ENCODE measurements at places on chromosomes 5 and 9.

GRCh38 chr5:95530416-95530815, 24.4 kb downstream of the SKIC3 start:
- DNase-seq: no peak

GRCh38 chr9:130119519-130120298, 52.5 kb upstream of the NCS1 start:
- no peak for DNase-seq

DNA sequence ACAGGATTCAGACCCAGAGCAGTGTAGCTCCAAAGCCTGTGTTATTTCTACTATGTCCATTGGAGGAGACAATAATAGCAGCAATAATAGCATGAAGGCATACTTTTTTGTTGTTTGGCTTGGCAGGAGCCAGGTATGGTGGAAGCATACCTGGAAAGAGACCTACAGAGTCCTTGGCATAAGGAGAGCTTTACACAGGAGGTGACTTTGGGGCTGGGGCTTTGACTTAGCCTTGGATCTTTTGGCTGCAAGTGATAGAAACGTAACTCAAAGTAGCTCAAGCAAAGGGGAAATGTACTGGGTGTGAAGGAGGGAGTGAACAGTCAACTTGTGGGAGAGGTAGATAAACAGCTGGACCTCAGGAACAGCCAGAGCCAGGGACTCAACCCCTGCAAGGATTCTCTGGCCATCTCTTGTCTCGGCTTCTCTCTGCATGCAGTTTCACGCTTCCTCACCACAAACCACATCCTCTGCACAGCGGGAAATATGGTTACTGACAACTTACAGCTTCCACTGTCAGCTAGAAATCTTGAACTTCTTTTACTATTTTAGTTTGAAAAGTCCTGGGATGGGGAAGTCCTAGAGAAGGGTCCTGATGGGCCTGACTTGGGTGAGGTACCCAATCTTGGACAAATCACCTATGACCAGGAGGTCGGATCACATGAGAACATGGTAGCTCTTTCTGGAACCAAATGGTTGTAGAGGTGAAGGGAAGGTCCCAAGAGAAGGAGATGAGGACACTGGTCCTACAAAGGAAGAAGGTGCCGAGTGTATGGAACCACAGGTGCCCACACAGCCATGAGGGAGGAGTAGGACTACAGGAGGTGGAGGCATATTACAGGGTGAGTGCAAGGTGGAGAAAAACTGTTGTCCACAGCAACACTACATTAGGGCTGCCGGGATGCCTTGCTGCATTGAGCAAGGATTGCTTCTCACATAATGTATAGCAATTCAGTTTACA, 47.0 kb upstream of the TGFBR1 start:
- peak; percentile 58 for DNase-seq

GRCh38 chr9:4062966-4063365, 236.9 kb downstream of the GLIS3 start:
- no peak for DNase-seq

- DNase-seq: no peak
Observed at GRCh38 chr5:163916861-163917260, 411.4 kb downstream of the MAT2B start.

- DNase-seq: no peak
Observed at GRCh38 chr5:105865834-105866233, 1804.9 kb downstream of the EFNA5 start.

- no peak for DNase-seq
Observed at GRCh38 chr5:74916831-74917710, 50.9 kb upstream of the FAM169A start.

DNA sequence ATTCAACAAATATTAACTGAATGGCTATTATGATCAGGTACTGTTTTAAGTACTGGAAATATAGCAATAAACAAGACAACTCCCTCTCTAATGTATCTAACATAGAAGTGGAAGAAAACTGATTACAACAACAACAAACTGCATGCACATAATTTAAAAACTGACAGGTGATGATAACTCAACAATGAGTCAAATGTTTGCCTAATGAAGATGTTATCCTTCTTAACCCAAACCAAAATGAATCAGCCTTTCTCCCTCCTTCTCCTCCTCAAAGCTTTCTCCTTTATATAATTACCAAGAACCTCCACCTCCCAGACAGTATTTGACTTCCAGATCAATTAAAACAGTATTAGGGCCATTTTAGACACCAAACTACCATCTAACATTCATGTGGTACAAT, 49.3 kb downstream of the RICTOR start:
- no peak for DNase-seq

DNA sequence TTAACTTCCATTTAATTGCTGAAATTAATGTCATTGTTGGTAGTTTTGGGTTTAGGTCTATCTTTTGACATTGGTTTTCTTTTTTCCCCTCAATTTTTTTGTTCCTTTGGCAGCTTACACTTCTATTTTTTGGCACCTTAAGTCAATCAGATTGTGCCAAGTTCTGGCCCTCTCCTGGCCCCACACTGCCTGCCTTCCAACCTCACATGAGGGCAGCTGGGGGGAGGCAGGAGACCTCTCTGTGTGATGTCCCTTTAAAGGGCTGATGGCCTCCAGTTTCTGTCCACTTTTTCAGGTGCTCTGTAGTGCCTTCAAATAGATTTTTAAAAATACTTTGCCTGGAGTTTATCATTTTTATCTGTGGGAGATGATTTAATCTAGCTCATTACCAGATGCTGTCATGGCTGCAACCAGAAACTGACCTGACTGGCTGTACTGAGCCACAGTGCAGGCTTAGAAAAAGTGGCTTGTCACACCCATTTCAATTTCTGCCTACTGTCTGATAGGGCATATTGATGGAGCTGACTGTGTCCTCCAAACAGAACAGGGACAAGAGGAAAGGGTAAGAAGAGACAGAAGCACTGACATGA, 196.6 kb downstream of the FANCC start:
- DNase-seq: no peak

DNA sequence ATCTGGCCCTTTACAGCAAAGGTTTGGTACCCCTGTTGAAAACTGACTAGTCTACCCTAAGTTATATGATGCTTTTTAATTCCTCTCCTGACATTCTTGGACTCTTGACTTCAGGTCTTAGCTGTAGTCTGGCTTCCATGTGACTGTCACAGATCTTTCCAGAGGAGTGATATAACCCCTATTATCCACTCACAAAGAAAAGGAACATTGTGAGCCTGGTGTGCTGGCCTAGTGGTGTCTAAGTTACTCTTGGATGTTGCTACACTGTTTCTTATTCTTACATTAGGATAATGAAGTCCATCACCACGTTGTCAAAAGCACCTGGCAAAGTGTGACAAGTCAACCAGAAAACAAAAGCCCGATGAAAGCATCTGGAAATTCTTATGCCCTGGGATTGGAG, 49.8 kb downstream of the RAD23B start:
- no peak for DNase-seq

DNA sequence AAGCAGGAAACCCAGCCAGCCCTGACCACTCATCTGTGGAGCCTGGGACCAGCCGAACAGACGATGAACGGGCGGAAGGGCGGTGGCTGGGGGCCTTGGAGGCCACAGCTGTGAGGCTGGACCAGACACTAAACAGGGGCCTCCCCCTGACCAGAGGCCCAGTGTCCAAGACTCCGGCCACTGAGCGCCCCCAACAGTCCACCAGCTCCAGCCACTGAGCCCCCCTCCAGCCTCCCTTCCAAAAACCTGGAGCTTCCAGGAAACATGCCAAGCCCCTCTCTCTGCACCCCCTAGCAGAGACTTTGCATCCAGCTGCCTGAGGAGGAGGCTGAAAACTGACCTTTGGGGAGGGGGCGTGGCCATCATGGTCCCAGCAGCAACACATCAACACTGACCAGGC, 23.2 kb downstream of the CNTFR start:
- no peak for DNase-seq

GRCh38 chr9:694403-695154, 146.9 kb upstream of the DMRT1 start:
- no peak for DNase-seq

DNA sequence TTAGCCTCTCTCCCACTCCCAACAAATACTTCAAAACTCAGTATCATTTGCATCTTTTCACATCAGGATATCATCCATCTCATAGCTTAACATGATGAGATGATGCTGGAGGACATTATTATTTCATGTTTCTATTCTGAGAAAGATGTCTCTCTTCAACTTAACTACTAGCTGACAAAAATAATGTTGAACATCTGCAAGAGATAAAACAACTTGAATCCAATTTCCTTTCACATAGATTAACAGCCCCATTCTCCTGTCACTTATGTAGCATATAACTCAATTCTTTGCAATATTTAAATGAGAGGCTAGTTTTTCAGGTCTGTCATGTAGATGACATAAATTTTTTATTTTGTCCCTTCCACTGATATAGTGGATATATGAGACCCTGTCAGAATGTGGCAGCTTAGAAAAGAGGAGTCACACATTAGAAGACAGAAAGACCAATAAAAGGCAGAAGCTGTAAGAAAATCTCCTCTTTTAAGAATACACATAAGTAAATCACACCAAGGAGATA, 239.2 kb upstream of the KIF2A start:
- no peak for DNase-seq

GRCh38 chr5:16178745-16179372, 732 bp downstream of the MARCHF11 start:
- peak; percentile 32 for DNase-seq

DNA sequence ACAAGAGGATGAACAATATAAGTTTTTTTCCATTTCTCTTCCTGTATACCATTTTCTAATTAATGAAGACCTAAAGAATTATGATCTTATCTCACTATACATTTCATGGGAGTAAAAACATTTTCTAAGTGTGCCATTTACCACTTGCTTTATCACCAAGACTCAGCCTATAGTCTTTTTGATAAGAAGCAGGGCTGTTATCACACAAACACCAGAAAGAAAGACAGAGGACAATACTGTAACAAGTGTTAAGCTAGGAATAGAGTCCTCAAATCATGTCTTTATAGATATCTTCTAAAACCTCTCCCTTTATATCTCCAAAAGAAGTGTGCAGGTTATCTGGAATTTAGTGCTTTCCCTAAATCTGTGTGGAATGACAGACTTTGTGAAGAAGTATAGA, 119.7 kb downstream of the FAM174A start:
- no peak for DNase-seq

DNA sequence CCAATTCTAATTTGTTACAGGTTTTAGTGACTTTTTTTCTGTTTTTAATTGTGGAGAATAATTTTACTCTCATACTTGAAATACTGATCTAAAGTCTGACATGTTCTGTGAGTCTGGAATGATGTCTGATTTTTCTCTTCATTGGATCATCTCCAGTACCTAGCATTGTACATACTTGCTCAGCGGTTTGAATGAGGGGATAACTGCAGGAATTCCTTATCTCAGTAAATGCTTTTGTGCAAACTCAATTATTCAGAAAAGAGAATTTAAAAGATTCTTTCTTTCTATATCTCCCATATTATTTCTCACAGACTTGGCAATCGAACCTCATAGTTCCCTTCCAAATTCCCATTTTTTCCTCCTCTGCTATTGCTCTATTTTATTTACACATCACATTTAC, 397.9 kb upstream of the SGCD start:
- DNase-seq: no peak

- no peak for DNase-seq
Observed at GRCh38 chr9:22514871-22515270, 68.2 kb downstream of the DMRTA1 start.

GRCh38 chr5:133247881-133248624, 196.2 kb downstream of the HSPA4 start:
- DNase-seq: no peak

- DNase-seq: no peak
Observed at GRCh38 chr9:133151041-133151440, 12.7 kb downstream of the GBGT1 start.

DNA sequence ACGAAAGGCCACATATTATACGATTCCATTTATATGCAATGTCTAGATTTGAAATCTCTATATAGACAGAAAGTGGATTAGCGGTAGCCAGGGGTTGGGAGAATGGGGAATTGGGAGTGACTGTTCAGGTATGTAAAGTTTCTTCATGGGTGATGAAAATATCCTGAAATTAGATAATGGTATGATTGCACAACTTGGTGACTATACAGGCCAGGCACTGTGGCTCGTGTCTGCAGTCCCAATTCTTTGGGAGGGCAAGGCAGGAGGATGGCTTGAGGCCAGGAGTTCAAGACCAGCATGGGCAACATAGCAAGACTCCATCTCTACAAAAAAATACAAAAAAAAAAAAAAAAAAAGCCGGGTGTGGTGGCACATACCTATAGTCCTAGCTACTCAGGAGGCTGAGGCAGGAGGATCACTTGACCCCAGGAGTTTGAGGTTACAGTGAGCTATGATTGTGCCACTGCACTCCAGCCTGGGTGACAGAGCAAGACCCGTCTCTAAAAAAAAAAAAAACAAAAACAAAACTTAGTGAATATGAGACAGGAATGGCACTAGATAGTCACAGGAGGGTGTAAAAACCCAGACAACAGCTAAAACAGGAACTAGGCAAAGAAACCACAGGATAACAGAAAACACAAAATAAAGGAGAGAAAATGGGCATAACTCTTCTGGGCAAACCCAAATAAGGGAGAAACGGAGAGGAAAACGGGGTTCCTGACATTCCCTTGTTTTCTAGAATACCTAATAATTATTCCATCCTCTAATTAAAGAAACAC, 72.1 kb upstream of the ZNF618 start:
- no peak for DNase-seq

GRCh38 chr5:119343766-119344165, 12.1 kb upstream of the TNFAIP8 start:
- DNase-seq: no peak

GRCh38 chr9:106918825-106919509, 56.0 kb downstream of the ZNF462 start:
- no peak for DNase-seq

DNA sequence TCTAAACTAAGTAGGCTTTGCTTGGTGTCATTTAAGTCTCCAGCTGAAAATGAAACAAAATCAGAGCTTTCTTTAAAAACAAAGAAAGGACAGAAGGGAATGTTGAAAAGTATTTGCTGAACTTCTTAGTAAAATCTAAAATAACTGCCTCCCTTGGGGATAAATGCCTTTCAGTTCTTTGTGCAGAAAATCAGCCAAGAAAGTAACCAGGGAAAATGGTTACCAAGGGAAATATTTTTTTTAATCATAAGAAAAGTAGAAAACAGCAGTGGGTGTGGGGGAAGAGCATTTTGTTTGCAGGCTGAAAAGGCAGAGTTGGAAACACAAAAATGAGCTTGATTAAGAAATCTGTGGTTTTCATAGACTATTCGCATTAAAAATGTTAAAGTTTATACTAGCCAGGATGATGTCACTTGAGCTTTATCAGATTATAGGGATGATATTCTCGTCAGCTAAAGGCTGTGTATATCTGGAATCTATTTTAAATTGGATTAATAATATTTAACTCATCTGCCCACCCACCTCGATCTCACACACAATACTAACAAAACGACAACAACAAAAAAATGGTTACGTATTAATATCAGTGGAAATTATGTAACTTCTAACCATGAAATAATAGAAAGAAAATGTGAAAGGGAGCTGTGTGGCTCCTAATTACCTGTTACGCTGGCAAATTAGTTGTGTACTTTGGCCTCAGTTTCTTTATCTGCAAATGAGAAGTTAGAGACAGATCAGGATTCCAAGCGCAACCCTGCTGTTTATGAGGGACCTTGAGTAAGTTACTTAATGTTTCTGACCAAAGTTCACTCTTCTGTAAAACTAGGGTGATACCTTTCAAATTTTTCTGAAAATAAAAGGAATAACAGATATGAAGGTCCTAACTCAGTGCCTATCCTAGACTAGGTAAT, at the start of gene ECM2:
ECM2 (minus strand) TSS at position 51 of the 911 bp plus-strand sequence. CDS start 13,124 bp downstream, outside the sequence.
- no peak for DNase-seq

GRCh38 chr9:103037508-103038477, 42.7 kb downstream of the CYLC2 start:
- DNase-seq: no peak

Measured in activated CD4-positive, CD25-positive, alpha-beta regulatory T cell treated with anti-CD3 and anti-CD28 coated beads, Interleukin-2, amount 50 U/mL, for 72 hours (primary cell).